SJSA1 (cell line): ENCODE measurements at places on chromosomes 5 and 9.

GRCh38 chr9:8133606-8134005 is 334.0 kb upstream of the DMAC1 start:
- no peak for DNase-seq

DNA sequence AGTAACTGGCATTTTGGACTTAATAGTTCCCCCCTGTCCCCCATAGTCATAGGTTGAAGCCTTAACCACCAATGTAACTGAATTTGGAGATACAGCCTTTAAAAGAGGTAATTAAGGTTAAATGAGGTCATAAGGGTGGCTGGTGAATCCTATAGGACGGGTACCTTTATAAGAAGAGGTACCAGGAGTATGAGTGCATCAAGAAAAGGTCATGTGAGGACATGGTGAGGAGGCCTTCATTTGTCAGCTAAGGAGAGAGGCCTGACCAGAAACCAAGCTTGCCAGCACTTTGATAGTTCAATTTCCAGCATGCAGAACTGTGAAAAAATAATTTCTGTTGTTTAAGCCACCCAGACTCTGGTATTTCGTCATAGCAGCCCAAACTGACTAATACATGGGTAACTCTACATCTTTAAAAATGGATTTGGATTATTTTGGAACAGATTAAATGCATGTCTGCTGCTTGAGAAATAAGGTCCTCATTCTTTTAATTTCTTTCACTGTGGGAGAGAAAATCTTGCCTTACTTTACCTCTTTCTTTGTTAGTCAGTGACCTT is 9.7 kb downstream of the RASA1 start:
- DNase-seq: no peak

- DNase-seq: peak; percentile 89
Observed at GRCh38 chr5:57494104-57495098, 11.8 kb upstream of the ACTBL2 start.

- no peak for DNase-seq
Observed at GRCh38 chr9:20538956-20539355, 83.3 kb downstream of the MLLT3 start.

DNA sequence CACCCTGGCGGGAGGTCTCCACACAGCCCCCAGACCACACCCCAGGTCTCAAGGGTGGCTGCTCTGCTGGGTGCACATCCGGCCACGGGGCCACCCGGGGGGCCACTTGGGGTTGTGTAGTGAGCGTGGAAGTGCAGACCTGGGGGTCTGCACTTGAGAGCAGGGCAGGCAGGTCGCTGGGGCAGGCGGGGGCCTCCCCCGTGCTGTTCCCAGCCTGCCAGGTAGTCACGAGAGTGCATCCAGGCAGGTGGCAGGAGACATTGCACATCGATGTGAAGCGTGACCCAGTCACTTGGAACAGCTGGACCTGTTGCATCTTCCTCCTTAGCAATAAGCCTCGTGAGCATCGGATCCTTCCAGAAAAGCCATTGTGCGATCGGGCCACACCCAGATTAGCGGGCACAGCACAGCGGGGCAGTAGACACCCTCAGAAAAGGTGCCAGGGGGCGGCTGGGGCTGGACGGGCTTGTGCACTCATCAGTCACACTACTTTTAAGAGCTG is 4.8 kb upstream of the ENTPD8 start:
- no peak for DNase-seq

DNA sequence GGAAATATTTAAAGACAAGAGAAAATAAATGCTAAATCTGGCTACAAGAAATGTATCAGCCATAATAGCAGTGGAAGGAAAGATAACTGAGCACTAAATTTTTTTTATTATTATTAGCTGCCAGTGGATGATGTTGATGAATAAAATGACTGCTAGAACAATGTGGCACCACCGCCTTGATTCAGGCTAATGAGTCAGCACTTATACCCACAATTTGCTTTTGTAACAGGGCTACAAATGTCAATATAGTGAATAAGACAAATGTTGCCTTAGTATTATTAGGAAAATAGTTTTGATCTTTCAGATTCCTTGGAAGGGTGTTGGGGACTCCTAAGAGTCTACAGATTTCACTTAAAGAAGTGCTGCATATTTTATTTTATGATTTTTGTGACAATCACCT is 555.2 kb upstream of the GRAMD2B start:
- no peak for DNase-seq

DNA sequence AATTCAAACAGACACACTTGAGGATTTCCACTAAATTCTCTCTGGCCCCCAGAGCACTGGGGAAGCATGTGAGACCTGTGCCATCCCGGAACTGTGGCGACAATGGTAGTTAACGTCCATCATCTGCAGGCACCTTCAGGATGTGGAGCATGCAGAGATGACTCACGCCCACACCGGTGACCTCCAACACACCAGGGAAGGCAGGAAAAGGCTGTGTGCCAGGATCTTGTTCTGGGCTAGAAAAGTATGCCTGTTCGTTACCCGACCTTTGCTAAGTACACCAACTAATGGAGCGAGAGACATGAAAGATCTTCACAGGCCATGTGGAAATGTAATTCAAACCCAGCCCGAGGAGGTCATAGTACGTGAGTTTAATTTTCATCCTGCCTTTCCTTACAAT is 208.8 kb downstream of the MELK start:
- DNase-seq: no peak
